Heart left ventricle (tissue), 16 donors: ENCODE measurements at places on chromosomes 12 and 14.

- no peak for DNase-seq
These were observed 182.5 kb upstream of the DIO2 start for GRCh38 chr14:80393766-80394165.

- DNase-seq = no peak
These were observed 243.5 kb downstream of the FBXL14 start for GRCh38 chr12:1350934-1351240.

- DNase-seq = no peak
These were observed 87.8 kb upstream of the PDE3A start for GRCh38 chr12:20280515-20280914.

DNA sequence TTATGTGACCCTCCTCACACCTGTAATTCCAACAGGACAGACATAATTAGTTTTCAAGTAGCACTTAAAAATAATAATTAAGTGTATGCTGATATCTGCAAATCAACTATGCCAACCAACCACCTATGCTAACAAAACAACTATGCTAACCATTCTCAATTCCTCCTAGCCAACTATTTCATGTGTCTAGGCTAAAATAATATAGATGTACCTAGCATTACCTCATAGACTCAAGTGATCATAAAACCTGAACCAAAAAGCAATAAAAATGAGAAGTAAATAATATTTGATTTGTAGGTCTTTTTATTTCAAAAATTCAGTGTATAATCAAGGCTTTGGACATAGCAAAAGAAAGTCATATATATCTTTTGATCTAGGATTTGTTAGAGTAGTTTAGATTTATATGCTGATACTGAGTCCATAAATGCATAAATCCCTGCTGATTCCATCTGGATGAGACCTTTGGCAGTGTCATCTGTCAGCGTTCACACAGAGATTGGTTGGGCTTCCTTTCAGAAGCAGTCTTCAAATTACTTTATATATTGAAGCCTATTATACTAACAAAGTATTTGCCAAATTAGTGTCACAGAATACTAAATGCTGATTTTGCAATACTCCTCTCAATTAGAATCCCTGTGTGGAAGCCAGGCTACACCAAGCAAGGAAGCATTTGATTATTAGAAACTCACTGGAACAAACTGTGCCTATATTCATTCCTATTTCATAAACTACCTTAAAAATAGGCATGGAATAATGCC is 101.4 kb upstream of the PPM1H start:
- DNase-seq = no peak

DNA sequence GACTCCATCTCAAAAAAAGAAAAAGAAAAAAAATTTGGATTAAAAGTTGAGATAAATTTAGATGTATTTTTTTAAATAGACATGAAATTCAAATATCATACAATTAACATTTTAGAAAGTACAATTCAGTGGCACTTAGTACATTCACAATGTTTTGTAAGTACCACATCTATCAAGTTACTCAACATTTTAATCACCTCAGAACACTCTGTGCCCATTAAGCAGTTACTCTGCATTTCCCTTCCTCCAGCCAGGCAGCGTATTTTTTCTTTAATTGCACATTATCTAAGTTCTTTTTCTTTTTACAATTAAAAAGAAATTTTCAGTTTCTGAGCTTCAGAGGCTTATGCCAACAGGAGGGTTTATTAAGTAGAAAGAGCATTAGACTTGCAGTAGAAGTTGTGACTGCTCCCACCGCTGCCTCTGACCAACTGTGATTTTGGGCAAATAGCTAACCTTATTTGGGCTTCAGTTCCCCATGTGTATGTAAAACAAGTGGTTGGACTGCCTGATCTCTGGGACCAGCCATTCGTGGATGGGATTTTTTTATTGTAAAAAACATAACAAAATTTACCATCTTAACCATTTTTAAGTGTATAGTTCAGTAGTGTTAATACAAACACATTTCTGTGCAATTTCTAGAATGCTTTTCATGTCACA is 65.7 kb downstream of the WNK1 start:
- no peak for DNase-seq

DNA sequence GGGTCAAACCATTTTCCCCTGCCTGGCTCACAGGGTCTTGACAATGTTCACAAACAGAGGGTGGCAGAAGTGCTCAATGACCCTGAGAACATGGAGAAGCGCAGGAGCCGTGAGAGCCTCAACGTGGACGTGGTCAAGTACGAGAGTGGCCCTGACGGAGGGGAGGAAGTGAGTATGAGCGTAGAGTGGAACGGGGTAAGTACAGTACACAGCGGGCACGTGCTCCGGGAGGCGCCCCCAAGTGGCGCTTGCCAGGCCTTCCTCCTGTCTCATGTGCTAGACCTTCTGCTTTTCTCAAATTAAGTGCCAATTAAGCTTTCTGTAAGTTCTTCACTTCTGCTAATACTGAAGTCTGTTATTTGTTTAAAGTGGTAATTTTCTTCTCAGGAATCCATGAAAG is 35.9 kb downstream of the XRCC3 start:
- no peak for DNase-seq

GRCh38 chr12:105358789-105359188 is 28.3 kb downstream of the C12orf75 start:
- no peak for DNase-seq

- no peak for DNase-seq
These were observed 39.7 kb upstream of the SYT1 start for GRCh38 chr12:78824918-78825317.

- DNase-seq = no peak
These were observed 53.7 kb downstream of the GALNT4 start for GRCh38 chr12:89470741-89471509.

GRCh38 chr12:93947486-93947885 is 200.9 kb upstream of the PLXNC1 start:
- DNase-seq = no peak

DNA sequence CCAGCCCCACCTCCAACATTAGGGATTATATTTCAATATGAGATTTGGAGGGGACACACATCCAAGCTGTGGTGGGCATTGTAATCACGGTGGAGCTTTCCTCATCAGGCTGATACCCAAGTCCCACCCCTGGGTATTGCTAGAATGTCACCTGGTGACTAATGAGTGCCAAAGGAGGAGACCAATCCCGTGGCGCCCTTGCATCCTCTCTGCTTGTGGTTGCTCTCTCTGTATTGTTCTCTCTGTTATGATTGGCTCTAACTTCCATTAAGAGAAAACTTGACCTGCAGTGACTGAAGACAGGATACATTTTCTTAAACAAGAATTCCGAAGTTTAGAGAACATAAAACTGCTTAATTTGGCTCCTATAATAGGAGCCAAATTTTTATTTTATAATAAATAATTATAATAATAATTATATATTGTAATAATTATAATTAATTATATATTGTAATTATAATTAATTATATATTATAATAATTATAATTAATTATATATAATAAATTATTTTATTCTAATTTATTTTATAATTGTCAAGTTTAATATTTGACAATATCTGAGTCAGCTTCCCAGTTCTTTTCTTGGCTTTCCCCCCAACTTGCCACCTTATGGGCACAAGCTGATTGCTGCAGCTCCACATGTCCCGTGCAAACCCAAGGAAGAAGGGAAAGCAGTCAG is 420.1 kb downstream of the DIO2 start:
- DNase-seq = no peak

- no peak for DNase-seq
These were observed 351.3 kb downstream of the BCAT1 start for GRCh38 chr12:24597580-24597979.

GRCh38 chr14:102430212-102430908 is 67.6 kb downstream of the TECPR2 start:
- no peak for DNase-seq

DNA sequence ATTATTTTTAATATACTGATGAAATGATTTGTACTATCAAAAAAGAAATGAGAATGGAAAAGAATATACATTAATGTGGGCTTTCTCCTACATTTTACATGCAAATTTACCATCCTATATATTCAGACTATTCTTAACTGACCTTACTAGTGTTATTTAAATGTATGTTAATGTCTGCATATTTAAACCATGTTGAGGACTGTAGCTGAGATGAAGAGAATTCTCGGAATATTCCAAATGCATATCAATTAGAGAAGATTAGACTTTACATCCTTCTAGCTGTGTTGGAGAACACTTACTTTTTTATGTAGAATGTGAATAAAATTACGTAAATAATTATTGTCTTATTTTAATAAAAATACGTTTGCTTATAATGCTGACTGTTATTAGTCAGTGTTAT is 990.1 kb upstream of the LRFN5 start:
- no peak for DNase-seq

DNA sequence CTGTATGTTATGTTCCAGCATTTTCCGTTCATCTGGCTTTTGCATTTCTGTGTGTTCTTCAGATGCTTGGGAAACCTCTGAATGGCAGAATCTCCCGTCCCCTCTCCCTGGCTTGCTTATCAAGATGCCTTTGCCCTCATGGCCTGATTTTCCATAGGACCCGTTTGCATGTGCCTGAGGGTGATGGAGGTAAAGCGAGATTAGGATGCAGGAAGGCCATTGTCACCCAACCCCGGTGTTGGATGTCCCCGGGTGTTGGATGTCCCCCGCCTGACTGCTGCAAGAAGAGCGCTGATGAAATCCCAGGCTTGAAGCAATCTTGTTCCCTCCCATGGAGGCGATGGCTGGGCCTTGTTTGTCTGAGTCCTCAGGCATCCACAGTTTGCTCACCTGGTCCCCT is 9.6 kb downstream of the BRI3BP start:
- no peak for DNase-seq

- no peak for DNase-seq
These were observed 107.0 kb downstream of the ADAMTS20 start for GRCh38 chr12:43444940-43445564.

- DNase-seq = no peak
These were observed 134.6 kb downstream of the VRK1 start for GRCh38 chr14:96931751-96932150.

DNA sequence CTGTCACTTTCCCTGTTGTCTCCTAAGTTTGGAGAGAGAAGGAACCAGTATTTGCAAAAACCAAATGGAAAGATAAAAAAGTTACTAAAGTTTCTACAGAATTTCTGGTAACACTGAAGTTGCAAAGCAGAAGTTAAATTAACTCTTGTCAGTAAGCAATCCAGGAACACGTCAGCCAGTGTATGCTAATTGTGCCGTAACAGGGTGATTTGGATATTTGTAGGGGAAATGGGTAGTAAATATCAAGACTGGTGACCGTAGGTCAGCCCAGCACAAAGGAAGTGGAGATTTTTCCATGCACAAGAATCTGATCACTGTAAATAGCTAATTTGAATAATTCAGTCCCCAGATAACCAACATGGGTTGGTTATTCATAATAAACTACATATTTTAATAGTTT is 2.3 kb downstream of the CDKN1B start:
- DNase-seq = no peak

- DNase-seq = no peak
These were observed 268.7 kb downstream of the ZFP36L1 start for GRCh38 chr14:68523989-68524725.

GRCh38 chr12:45483571-45483970 is 245.9 kb upstream of the ARID2 start:
- peak; percentile 52 for DNase-seq

DNA sequence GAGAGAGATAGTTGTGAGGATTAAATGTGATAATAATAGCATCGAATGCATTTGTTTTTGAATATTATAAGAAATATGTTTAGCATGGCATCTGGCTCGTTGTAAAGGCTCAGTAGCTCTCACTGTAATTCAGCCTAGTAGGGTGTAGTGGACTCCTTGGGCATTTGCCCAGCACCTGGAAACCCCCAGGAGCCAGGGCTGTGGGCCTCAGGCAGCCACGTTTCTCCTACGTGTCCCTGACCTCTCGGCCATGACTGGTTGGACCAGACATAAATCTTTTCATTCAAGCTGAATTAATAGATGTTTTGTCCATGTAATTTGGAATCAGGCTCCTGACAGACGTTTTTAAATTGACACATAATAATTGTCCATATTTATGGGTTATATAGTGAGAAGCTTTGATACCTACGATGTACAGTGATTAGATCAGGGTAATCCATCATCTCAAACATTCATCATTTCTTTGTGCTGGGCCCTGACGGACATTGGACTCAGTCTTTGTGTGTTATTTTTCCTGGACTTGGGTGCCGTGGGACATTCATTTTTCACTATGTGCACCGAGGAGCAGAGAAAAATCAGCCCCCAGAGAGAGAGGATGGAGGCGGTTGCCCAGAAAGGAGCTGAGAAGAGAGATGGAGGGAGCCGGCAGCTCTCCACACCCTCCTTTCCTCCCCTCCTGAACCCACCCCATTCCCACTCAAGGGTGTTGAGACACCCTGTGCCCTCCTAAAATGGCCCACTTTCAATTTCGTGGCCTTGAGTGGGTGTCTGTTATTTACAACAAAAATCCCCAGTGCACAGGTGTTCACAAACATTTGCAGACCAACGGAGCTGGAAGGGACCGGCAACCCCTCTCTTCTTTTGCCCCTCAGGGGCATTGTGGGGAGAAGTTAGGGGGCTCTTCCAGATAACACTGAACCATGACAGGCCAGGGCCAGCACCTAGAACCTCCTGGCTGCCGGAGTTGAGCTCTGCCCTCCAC is 296.4 kb downstream of the DPF3 start:
- DNase-seq = no peak

- DNase-seq = no peak
These were observed 164.4 kb upstream of the LRIG3 start for GRCh38 chr12:59084511-59085375.

- no peak for DNase-seq
These were observed 283.2 kb downstream of the TTC8 start for GRCh38 chr14:89107626-89108025.

- DNase-seq = peak; percentile 30
These were observed 54.5 kb upstream of the FRS2 start for GRCh38 chr12:69415471-69416275.

DNA sequence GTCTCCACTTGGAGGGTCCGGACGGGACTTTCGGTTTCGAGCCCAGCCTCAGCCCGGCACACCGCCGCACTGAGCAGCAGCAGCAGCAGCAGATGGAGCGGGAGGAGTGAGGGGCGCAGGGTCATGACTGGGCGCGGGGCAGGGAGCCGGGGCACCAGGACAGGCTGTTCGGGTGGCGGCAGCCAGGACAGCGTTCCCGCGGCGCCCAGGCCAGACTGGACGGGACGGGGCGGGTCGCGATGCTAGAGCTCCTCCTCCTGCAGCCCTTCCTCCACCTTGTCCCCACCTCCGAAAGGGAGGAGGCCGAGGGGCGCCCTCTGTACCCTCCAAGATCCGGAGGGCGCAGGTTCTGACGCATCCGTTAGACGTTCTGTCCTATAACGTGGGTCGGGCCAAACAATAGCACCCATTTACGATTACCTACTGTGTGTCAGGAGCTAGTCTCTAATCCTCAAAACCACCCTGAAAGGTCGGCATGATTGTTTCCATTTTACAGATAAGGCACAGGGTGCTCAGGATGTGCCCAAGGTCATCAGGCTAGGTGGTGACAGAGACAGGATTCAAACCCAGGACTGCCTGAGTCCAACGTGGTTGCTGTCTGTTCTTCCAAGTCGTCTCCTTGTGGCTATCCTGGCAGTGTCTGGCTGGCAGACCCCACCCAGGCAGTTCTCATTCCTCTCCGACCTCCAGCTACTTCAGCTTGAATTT is at the start of gene FKBP11:
Gene FKBP11, minus strand, starts transcription at position 189 of the 708 bp plus-strand sequence. Its CDS starts 64 bp downstream, at position 125.
- peak; percentile 85 for DNase-seq

DNA sequence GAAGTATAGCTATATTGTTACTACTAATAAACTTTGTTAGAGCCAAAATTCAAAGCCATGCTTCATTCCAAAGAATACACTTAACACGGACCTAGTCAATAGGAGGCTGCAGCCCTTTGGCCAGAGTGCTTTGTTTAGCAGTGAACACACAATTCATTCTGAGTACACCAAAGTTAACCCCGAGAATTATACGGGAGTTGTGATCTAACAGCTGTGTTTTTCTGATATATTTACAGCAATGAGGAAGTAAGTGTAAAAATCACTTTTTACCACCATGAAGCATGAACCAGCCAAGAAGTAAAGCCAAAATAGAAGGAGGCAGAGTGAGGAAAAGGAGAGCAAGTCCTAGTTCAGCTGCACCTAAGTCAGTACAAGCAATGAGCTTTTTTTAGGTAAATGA is 156.8 kb upstream of the PDE3A start:
- DNase-seq = no peak
